ENCODE measurements at places on chromosomes 12 and 14. TPM values are rescaled to one million over a fixed set of nuclear protein-coding genes. Genes with fewer than 3 reads are reported as not detected.

The LUM gene
- total RNA-seq: 282 TPM

The CLEC4D gene
- total RNA-seq: not detected

The SDR9C7 gene
- not detected for total RNA-seq

The APOLD1 gene
- total RNA-seq: 3.0 TPM

The ENDOU gene
- total RNA-seq: 0.14 TPM

The KLRD1 gene
- 0.30 TPM for total RNA-seq

The ALDH1L2 gene
- 80.1 TPM for total RNA-seq

The GPRC5D gene
- not detected for total RNA-seq

The GLT8D2 gene
- total RNA-seq: 29.2 TPM

The KRT4 gene
- total RNA-seq: not detected

The FGF6 gene
- total RNA-seq: not detected
